ENCODE measurements at places on chromosomes 12 and 14.

DNA sequence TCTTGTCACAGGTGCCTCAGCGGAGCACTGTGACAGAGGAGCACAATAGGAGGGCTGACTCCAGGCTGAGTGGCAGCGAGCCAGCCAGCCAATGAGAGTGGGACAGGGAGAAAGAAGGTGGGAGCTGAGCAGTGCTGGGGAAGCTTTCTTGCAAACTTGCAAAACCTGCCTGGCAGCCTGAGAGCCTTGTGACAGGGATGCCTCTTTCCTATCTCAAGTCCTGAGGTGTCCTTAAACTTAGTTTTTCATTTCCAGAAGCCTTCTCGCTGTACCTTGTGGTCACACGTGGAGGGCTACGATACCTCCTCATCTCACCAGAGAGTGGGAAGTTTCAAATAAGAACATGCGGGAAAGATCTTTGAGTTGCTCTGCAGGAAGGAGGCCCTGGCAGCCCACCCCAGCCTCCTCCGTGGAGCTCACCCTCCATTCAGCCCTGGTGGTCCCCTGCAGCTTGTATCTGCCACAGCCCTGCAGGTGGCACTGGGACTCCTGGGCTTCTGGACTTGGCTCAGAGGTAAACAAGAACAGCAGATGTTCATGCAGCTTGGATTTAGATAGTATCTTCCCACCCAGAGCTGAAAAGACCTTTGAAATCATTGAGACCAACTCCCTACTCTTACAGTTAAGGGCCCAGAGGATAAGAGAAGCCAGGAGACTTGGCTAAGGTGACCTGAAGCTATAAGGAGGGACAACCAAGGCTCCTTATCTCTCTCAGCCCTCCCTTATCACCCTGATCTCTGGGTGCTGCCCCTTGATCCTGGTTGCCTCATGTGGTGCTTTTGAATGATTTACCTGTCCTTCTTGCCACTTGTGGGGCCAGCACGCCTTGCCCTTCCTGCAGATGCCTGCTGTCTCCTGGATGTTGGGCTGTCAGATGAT is 153.5 kb upstream of the MAX start:
- no peak for DNase-seq

DNA sequence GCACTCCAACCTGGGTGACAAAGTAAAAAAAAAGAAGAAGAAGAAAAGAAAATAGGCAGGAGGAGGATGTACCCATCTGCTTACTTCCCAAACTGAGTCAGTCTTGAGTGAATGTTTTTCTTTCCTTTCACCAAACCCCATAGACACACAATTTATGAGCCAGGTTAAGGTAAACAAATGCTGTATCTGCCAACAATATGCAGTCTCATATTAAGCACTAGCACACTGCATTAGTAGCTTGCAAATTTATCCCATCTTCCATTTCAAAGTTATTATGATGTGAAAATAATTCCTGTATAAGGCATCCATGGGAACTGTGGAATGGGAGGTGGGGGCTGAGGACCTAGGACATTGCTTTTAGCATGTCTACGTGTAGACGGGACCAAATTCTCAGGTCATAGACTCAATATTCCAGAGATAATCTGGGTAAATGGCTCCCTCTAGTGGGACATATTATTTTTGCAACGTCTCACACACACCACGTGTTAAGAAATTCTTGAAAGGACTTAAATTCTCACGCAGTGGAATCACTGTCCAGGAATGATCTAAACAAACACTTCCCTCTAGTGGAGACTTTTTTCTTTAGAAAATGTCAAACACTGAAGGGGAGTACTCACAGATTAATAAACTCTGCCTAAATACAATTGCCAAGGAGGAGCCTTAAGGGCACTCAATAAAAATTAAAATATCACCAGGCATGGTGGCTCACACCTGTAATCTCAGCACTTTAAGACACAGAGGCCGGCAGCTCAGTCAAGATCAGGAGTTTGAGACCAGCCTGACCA is 17.1 kb upstream of the OR10P1 start:
- peak; percentile 21 for DNase-seq

- no peak for DNase-seq
These were observed 41.9 kb upstream of the MED13L start for GRCh38 chr12:116319233-116319897.

- peak; percentile 9 for DNase-seq
These were observed 569 bp upstream of the RGS6 start for GRCh38 chr14:71931492-71932228.

DNA sequence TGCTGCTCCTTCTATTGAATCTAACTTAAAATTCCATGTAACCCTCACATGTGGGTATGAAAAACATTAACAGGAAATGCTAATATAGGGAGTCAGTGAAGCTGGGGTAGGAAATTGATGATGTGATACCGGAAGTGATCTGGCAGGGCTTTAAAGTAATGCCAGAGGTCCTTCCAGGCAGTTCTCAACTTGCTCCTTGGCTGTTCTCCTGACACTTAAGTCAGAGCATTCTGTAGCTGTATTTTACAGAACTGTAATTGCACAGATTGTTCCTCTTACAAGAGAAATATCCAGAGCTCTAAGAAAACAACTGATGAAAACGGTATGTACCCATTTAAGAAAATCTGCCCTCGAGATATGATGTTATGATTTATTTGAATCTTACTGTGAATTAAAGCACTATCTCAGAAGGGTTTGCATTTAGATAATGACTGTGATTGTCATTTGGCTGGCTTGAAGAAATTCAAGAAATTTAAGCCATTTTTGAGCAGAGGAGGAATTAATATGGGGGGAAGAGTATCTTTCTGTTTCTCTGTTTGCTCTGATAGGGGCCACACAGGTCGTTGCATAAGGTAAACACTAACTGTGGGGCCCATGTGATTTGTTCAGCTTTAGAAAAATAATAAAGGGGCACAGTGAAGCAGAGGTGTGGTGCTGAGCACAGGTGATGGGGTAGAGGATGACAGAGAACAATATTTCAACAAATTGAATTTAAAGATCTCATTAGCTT is 88.4 kb downstream of the BBS10 start:
- DNase-seq, result no peak

DNA sequence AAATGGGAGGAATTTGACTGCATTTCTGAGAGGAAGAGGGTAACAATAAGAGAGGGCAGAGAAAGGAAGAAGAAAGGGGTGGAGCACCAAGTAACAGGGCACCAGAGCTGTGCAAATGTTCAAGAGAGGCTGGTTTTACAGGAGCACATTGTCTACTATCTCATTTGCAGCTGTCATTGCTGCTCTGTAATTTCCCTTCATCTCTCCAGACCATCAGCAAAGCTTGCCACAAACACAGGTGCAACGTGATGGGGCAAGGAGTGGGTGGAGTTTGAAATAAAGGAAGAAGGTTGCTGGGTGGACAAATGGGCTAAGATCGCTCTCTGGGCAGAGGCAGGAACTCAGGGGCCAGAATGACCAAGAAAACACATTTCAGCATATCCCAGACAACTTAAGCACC is 47.9 kb upstream of the PLEKHG6 start:
- DNase-seq, result no peak

DNA sequence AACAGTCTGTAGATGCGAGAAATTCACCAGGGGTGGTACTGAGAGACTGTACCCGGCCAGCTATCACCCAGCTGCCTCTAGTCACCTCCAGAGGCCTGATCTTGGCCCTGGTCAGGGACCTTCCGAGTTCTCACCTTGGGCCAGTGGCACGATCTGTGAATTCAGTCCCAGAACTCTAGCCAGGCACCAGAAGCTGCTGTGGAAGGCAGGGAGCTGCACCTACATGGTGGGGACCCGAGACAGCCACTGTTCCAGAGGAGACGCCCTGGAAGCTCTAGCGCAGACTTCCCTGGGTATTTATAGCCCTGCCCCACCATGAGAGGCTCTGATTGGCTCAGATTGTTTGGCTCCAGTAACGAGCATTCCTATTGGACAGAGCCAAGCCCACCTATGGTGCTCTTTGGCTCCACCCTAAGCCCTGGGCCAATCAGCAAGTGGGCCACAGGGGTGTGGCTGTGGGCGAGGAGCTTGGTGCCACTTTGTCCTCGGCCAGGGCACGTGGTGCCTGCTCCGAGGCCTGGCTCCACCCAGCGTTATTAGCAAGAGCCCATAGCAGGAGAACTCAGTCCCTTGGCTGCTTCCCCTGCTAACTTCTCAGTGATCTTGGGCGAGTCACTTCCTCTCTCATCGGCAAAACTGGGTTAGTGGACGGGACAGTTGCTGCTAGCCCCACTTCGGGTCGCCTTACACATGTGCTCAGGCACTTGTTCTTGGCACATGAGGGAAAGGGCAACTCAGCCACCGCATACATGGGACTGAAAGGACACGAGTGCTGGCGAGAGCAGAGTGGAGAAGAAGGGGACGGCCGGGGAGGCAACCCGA is 89.0 kb upstream of the BCL11B start:
- DNase-seq, result no peak

Data from activated naive CD4-positive, alpha-beta T cell treated with anti-CD3 and anti-CD28 coated beads, Interleukin-2, amount 50 U/mL, for 16 hours (primary cell).